ENCODE measurements at places on chromosomes 6 and 20.

GRCh38 chr20:4056880-4057279 is 41.5 kb upstream of the RNF24 start:
- no peaks in the 10 kb centered on the region for H3K36me3 ChIP-seq
- DNase-seq: no peak
- H3K4me3 ChIP-seq: no peak overlapping the region
- H3K27me3 ChIP-seq: no peaks in the 10 kb centered on the region
- H3K4me1 ChIP-seq: peaks cover 6% of the 10 kb centered on the region

- H3K36me3 ChIP-seq: no peaks in the 10 kb centered on the region
- no peak overlapping the region for H3K4me3 ChIP-seq
- no peak overlapping the region for H3K27ac ChIP-seq
- DNase-seq: no peak
- H3K4me1 ChIP-seq: peaks cover 48% of the 10 kb centered on the region
- H3K27me3 ChIP-seq: no peaks in the 10 kb centered on the region
Observed at GRCh38 chr6:125826695-125827463, 36.1 kb downstream of the NCOA7 start.

- no peak for DNase-seq
- H3K36me3 ChIP-seq: no peaks in the 10 kb centered on the region
- no peaks in the 10 kb centered on the region for H3K27me3 ChIP-seq
- no peaks in the 10 kb centered on the region for H3K4me1 ChIP-seq
Observed at GRCh38 chr6:79600812-79601609, 30.1 kb upstream of the SH3BGRL2 start.

DNA sequence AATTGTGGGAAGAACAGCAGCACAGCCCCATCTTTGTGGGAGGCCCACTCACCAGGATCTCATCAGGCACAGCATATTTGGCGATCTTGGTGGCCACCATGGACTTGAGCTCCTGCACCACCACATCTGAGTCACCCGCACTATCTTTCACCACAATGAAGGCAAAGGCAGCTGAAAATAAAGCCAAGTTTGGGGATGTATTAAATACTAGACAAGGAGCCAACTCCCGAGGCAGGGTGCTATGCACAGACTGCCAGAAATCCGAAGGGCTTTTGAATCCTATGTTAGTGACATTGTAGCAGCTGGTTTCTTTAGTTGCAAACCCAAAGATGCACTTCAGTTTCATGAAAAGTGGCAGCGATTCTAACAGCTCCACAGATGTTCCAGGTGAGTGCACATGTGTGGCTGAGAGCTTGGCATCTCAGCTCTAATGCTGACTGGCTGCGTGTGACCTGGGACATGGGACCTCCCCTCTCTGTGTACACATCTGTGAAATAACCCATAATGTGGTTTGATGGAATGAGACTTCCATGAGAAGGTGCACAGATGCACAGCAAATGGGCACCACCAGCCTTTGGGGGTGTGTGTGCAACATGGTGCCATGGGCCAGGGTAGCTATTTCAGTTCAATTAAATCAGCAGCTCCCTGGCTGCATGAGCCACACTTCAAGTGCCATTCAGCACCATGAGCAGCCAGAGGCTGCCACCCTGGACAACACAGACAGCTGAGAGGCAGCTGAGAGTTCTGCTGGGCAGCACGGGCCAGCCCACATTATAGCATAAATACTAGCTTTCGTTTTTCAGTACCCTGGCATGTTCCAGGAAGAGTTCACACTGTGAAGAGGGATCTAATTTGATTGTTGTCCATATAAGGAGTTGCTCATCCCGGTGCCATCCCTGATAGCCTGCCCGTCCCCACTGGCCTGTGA is 16.9 kb upstream of the APMAP start:
- no peaks in the 10 kb centered on the region for H3K4me1 ChIP-seq
- H3K36me3 ChIP-seq: peaks cover 79% of the 10 kb centered on the region
- H3K4me3 ChIP-seq: no peak overlapping the region
- peak overlapping the region; percentile 49 for H3K27ac ChIP-seq

DNA sequence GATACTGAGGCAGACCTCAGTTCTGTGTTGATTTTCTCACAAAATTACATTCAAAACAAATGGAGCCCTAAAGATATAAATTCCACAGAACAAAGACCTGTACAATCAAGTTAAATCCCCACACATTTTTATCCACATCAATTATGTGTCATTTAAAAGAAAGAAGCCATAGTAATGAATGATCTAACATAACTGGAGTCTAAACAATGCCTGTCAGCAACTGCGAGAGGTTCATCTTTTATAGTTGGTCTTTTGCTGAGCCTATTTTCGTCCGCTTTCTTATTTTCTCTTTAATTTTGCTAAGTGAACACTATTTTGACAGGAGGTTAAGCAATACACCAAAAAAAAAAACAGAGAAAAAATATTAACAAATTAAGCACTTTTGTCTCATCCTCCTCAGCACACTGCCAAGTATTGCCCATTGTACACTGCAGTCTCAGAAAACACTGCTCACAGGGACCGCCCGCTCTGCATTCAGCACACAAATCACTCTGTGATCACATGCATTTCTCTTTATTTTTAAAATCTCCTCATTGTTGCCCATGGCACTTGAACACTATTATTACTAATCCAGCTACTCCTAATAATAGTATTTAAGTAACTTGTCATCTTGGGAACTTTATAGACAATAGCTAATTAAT is 140.8 kb downstream of the BTBD9 start:
- H3K36me3 ChIP-seq: no peaks in the 10 kb centered on the region
- no peak overlapping the region for H3K4me3 ChIP-seq
- DNase-seq: no peak
- no peaks in the 10 kb centered on the region for H3K4me1 ChIP-seq
- H3K27me3 ChIP-seq: no peaks in the 10 kb centered on the region

- no peaks in the 10 kb centered on the region for H3K4me1 ChIP-seq
- no peak overlapping the region for H3K27ac ChIP-seq
- no peaks in the 10 kb centered on the region for H3K36me3 ChIP-seq
- no peak overlapping the region for H3K4me3 ChIP-seq
- no peaks in the 10 kb centered on the region for H3K27me3 ChIP-seq
Observed at GRCh38 chr6:82273295-82273694, 25.8 kb upstream of the IBTK start.
